ENCODE measurements at places on chromosomes 6 and 20. TPM values are rescaled to one million over a fixed set of nuclear protein-coding genes. Genes with fewer than 3 reads are reported as not detected.

DNA sequence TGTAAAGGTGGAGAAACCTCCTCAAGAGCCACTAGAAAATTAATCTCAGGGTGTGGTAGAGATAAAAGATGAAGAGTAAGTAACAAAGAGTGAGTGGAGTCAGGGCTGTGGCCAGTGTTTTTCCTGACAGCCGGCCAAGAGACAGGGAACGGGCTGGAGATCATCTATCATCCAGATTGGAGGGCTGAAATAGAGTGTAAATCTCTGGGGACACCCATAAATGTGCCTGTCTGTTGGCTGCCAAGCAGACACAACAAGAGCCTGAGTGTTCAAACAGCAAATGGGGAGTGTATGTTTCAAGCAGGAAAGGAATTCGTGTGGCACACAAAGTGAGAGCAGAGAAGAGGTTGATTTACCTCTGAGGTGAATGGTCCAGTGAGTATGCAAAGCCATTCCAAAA lies 326.4 kb upstream of the KHDRBS2 start:
- no peak for DNase-seq

DNA sequence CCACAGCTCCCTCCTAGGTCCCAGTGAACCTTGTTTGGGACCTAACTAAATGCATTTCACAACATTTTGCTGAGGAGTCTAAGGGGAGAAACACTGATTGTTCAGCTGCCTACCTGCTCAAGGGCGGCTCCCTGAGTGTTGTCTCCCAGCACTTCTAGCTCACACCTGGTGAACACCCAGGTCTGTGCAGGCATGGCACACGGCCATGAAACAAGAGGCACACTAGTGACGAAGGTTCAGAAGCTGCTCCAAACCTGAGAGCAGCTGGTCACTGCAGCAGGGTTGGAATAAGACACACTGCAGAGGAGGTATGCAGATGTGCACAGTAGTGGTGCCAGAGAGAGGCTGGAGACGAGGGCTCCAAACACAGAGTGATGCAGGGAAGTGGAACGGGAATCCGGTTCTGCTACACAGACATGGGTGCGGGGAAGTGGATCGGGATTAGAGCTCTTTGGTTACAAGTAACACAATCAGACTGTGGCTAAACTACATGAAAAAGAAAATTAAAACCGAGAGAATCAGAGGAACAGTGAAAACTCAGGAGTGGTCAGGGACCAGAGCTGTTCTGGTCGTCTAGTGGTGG lies 486.1 kb upstream of the CDH4 start:
- no peak for DNase-seq

- no peak for DNase-seq
These were observed 93.7 kb upstream of the CBLN4 start for GRCh38 chr20:56098981-56099500.

DNA sequence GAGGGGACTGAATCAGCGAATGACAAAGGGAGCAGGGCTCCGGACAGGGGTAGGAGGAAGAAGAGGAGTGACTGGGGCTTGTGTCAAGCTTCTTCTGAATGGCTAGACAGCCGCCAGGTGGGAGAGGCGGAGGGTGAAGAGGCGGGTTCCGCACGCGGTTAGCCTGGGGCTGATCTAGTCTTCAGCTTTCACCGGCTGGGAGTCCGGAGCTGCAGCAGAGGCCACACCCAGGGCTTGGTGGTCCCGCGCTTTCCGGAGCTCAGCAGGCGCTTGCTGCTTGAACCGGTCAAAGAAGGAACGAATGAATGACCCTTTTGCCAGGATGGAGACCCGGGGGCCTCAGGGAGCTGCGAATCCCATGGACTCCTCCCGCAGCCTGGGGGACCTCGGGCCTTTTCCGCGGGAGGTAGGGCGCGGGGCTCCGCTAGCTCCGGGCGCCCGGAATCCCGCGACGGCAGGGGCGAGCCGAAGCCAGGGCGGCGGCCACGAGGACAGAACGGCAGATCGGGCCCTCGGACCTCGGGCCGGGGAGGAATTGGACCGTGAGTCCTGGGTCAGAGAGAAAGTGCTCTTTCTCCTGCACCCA lies at the start of gene C6orf141:
Gene C6orf141, plus strand, starts transcription at position 177 of the 586 bp plus-strand sequence. Its CDS starts 125 bp downstream, at position 302.
- peak; percentile 65 for DNase-seq

- no peak for DNase-seq
These were observed 14.6 kb downstream of the TJAP1 start for GRCh38 chr6:43491750-43492661.

DNA sequence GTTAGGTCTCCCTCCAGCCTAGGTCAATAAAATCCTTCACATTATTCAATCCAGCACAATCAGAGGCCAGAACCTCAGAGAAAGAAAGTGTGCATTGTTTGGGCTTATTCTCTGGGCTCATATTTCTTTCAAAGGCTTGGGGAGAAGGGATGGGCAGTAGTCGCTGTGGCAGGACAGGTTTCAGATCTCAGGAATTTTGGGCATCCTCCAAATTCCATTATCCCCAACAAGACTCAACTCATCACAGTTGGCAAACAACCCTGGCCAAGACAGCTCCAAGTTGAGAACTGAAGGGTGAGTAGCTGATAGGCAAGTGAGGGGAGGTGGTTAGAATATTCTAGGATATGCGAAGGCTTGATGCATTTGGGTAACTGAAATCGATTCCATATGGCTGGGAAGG lies 27.2 kb upstream of the CHD6 start:
- DNase-seq, result no peak

DNA sequence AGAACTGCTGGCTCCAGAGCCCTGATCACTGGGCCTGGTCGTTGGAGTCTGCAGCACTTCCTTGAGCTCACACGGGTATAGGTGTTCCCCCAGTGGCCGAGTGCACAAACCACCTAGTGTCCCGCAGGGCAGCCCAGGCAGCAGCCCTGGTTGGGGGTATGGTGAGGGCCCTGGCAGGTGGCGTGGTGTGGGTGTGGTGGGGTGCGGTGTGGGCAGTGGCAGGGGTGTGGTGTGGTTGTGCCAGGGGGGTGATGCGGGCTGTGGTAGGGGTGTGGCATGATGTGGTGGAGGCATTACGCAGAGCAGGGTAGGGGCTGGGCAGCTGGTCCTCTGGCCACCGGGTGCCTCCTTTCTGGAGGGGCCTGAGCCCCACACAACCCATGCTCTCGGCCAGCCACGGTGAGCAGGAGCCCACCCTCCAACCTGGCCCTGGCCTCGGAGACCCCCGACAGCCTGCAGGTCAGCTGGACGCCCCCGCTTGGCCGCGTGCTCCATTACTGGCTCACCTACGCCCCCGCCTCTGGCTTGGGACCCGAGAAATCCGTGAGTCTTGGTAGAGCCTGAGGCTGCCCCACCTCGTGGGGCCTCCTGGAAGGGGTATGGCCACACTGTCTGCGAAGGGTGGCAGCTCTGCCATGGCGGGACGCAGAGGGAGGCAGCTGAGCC lies 20.5 kb downstream of the COL20A1 start:
- DNase-seq, result no peak

- DNase-seq, result no peak
These were observed 59.9 kb upstream of the TENT5A start for GRCh38 chr6:81812401-81812800.

DNA sequence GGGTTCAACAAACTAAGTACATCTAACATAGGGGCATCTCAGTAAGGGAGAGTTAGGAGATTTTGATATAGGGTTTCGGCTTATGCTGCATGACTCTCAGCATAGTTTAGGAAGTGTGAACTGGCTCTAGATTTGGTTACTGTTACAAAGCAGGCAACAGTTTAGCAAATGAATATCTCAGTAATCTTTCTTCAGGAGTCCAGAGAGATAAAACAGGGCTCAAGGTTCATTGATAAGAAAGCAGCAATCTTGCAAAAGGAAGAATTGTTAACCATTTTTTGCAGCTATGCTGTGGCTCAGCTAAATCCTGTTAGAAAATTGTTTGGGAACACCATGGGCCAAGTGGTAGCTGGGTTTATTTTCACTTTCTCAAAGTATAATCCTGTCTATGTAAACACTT lies 161.3 kb downstream of the MEI4 start:
- no peak for DNase-seq

- DNase-seq, result no peak
These were observed 32.5 kb upstream of the IYD start for GRCh38 chr6:150336299-150336698.

GRCh38 chr6:15313367-15313766 lies 67.5 kb downstream of the JARID2 start:
- no peak for DNase-seq

DNA sequence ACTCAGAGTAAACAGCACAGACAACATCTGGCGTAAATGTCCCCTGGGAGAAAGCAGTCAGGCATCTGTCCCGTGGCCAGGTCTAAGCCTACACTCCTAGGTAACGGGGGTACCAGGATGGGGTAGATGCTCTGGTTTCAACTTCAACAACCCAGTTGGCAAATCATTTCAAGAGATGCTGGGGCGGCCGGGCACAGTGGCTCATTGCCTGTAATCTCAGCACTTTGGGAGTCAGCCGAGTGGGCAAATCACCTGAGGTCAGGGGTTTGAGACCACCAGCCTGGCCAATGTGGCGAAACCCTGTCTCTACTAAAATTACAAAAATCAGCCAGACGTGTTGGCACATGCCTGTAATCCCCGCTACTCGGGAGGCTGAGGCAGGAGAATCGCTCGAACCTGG lies 12.3 kb downstream of the PREX1 start:
- DNase-seq, result no peak

Gene EPHA7
- total RNA-seq, result not detected

Gene SCAND1
- 64.7 TPM for total RNA-seq

Gene KIF25
- total RNA-seq, result not detected

Gene GSTA2
- total RNA-seq, result not detected
